ENCODE measurements at places on chromosomes 4 and X.

DNA sequence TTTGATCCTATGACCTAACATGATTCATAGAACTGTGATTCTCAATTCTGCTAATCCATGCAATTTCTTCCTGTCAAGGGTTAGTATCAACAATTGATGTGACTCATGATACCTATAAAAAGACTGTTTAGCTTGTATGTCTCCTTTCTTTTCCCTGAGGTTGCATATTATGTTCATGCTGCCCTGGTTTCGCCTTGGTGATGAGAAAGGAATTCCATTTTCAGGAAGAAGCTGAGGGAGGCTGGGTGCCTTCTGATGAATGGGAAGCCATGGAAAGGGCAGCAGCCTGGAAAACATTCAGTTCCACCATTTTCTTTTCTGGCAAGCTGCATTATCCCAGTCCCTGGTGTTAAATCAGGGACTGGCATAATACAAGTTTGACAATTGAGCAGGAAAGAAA, 976.5 kb downstream of the RPA4 start:
- DNase-seq = no peak

DNA sequence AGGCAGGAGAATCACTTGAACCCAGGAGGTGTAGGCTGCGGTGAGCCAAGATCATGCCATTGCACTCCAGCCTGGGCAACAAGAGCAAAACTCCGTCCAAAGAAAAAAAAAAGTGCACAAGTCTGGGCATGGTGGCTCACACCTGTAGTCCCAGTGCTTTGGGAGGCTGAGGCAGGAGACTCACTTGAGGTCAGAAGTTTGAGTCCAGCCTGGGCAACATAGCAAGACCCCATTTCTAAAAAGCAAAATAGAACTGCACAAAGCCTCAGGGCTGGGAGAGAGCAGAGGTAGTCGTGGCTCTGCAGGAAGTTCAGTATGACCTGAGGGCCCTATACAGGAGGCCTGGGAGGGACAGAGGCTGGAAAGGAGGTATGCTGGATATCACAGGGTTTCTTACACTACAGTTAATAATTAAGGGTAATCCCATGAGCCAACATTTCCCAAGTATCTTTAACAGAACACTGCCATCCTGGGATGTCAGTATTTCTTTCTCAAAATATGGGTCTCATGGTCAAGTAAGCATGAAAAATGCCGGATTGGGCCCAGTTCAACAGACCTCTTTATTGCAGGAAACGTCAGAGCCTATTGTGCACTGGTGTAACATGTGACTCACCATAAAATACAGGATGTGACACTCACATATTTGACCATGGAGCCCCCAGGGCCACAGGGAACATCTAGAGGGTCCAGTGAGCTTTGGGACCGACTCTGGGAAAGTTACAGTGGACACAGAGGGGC, 37.8 kb downstream of the ACSL1 start:
- no peak for DNase-seq

GRCh38 chrX:130340271-130340670, 552 bp downstream of the SLC25A14 start:
- DNase-seq = no peak

GRCh38 chr4:139142087-139142486, 34.9 kb downstream of the ELF2 start:
- no peak for DNase-seq

GRCh38 chr4:14196131-14196530, 568.6 kb upstream of the BOD1L1 start:
- DNase-seq = peak; percentile 35

DNA sequence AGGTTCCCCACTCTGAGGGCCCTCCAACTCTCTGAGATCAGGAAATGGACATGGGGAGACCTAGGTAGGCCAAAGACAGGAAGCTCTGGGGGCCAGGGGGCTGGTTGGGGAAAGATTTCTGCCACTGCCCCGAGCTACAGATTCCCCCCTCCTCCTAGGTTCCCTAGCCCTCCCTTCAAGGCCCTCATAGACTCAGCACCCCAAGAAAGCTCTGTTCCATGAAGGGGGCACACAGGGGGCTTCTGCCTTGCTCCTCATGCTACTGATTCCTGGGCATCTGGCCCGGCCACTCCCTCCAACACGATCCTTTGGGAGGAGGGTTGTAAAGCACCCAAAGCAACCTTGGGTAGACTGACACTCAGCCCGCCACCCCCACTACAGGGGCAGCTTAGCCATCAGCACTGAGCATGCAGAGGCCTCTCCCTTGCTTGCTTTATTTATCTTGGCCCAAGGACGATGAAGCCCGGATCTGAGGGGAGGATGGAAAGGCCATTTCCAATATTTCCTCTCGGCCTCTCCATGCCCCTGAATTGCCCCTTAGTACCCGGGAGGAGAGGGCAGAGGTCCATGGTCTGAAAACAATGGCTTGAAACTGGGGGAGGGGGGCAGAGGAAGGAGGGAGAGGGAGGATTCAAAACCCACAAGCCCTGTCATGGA, 146.7 kb downstream of the PJA1 start:
- DNase-seq = no peak

GRCh38 chrX:19515615-19516105, 352 bp upstream of the MAP3K15 start:
- DNase-seq = no peak

- DNase-seq = no peak
Measured at GRCh38 chr4:6714954-6715353, 1.0 kb upstream of the BLOC1S4 start.

DNA sequence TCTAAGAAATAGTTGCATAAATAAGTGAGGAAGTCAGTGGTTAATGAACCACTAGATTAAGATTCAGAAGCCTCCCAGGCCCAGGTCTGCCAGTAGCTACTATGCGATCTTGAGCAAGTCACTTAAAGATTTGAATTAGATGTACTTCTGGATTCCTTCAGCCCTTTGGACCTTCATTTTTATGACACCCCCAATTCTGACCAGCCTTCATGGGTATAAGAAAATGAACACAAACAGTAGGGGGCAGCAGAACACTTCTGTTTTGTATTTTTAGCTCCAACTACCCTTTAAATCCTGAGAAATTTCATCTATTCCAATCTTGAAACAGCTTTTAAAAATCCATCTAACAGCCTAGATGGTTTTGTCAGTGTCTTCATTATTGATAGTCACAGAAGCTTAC, 19.0 kb downstream of the TMEM47 start:
- peak; percentile 13 for DNase-seq

GRCh38 chr4:80431203-80431965, 95.9 kb downstream of the CFAP299 start:
- no peak for DNase-seq

DNA sequence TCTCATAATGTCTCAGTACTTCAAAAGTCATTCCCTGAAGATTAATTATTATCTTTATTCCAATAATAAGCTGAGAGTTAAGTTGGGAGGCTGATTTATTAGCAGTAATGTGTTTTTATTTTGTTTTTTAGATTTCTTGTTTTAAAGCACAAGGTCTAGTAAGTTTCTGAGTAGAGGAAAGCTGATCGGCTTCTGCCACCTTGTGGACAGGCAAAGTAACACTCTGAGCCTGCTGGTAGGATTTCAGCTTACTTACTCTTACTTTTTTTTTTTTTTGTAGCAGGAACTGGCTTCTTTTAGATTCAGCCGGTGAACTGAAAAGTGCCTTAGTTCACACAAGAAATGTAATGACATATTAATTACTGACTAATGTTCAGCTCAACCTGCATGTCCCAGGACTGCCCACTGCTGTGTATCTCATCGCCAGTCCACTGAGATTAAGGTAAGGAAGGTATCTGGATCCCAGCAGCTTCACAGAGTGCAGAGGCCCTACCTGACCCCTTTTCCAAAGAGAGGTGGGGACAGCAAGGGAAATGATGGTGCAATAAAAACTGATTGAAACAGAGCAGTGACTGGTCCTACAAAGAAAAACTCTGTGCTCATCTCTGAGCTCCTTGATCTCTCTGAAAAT, 126.5 kb downstream of the ADGRA3 start:
- peak; percentile 63 for DNase-seq

- DNase-seq = peak; percentile 40
Measured at GRCh38 chrX:16869393-16870094, 618 bp downstream of the RBBP7 start.

DNA sequence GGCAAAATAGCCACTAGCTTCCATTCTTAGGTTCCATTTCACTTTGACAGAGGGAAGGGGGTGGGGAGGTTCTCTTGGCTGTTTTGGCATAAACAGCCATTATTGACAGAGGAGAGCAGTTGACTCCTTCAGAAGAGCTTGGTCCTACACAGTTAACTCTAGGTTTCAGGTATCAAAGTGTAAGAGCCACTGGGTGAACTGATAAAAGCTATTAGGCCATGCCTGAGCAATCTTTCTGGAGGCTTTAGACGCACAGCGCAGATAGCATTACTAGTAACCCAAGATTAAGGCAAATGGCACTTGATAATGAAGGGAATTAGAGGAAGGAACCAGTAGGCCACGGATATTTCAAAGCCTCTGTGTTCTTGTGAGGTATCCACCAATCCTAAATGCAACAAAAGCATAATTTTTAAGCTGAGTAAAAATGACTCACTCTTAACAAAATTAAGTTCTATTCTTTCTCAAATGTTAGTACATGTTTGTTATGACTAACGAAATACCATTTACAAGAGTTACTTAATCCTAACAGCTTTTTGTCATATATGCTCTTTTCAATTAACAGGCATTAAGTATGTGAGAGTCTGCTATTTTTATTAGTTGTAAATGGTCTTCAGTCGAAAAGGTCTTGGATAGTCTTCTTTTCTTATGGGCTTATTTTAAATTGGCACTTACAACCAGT, 53.6 kb downstream of the SLC7A11 start:
- no peak for DNase-seq

- no peak for DNase-seq
Measured at GRCh38 chr4:80027611-80028010, 45.4 kb downstream of the ANTXR2 start.

- DNase-seq = no peak
Measured at GRCh38 chr4:164943192-164943591, 34.3 kb downstream of the TRIM61 start.

- DNase-seq = no peak
Measured at GRCh38 chr4:44736900-44737299, 10.5 kb upstream of the GNPDA2 start.

DNA sequence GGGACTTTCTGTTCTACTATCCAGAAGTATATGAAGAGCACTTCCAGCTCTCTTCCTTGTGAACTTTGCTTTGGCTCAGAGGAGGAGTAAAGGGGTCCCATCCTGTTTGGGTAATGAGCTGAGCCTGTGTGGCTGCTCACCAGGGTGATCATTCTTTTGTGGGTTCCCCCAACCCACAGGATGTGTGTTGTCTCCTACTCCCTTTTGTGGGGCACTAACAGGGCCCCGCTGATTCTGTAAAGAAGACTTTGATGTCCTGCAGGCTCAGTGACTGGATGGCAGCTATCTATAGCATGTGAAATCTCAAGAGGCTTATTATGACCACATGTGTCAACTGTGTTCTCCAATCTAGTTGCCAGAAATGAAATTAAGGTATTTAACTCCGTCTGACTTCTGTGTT, 40.8 kb downstream of the ZNF518B start:
- DNase-seq = no peak

DNA sequence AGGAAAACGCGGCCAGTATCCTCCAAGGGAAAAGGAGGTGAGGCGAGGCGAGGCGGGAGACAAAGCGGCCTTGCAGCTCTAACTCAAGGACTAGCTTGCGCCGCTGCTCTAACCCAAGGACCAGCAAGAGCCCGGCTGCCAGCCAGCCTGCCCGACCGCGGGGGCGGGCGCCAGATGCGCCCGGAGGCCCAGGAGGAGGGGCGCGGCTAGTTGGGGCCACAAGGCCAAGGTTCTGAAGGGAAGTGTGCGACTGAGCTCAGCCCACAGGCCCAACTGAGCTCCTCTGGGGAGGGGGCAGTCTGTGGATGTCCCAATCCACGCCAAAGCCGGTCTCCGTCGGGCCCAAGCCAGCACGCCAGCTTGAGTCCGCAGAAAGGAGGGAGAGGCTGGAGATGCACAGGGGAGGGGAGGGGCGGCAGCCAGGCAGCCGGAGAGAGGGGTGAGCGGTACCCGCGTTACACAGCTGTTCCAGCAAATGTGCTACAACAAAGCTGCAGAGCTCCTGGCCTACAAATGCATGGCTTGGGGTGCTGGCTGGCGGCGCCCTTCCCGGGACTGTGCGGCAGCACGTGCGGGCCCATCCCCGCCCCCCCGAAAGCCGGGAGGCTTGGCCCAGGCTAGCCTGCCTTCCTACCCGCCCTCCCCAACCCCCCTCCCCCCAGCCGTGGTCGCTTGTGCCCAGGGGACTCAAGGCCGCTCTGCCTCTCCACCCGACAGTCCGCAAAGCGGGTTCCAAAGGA, 637 bp downstream of the AMER1 start:
- no peak for DNase-seq

GRCh38 chr4:94848326-94848725, 90.6 kb downstream of the BMPR1B start:
- no peak for DNase-seq

DNA sequence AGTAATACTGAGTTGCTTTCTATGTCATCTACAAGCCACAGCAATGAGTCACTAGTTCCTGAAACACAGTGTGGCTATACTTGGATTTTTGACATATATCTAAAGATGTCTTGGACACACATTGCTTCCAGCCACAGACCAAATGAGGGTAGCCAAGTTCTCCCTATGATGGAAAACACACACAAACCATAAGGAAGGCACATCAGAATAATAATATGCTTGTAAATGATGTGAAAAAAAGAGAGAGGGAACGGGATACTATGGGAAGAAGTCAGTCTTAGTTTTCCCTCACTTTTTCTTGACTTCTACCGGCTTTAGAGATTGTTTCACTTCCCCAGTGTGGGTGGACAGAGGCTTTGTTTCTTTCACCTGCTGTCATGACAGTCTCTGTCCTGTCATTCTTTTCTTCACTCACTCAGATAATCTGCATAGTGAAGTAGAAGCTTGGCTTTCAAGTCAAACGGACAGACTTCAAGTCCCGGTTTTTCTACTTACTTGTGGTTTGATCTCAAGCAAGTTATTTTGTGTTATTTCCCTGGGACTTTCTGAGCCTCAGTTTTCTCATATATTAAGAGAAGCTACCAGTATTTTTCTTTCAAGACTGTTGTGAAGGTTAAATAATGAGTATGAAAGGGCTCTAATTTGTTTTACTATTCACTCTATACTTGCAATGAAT, 34.7 kb downstream of the P2RY10 start:
- DNase-seq = no peak

- no peak for DNase-seq
Measured at GRCh38 chr4:102789317-102789717, 28.5 kb upstream of the MANBA start.

DNA sequence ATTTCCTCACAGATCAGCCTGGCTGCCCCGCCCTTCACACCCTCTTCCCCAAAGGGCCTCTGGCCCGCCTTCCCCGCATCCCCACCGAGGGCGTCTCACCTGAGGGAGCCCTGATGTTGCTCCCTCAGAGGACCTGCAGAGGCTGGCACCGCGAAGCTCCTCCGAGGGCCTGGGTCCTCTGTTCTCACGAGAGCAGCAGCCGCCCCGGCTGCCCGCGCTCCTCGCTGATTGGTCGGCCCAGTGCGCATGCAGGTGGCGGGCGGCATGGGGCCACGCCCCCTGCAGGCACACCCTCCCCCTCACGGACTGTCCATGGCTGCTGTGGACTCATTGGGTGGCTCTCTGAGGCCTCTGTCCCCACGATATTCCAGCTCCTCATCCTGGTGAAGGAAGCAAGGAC, at the start of gene FAM9C:
Gene FAM9C (minus strand): TSS at position 180 of the 400 bp plus-strand sequence. CDS start 831 bp downstream, outside the sequence.
- DNase-seq = no peak
